GM12865 (cell line): ENCODE measurements at places on chromosomes 6 and 20.

DNA sequence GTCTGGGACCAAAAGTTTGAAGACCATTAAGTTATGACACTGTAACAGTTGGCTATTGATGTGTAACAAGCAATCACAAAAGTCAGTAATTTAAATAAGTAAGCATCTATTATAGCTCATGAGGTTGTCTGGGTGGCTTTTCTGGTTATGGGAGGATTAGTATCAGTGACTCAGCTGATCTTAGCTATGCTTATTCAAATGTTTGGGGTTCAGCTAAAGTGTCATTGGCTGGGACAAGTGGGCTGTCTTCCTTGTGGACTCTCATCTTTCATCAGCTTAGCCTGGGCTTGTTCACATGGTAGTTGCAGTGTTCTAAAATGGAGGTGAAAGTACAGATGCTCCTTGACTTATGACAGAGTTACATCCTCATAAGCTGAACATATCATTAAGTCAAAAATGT is 74.6 kb upstream of the LAMP5 start:
- no peak for DNase-seq

GRCh38 chr6:75791881-75792280 is 42.8 kb downstream of the MYO6 start:
- no peak for DNase-seq

GRCh38 chr20:32111753-32112152 is 2.2 kb downstream of the TM9SF4 start:
- no peak for DNase-seq

DNA sequence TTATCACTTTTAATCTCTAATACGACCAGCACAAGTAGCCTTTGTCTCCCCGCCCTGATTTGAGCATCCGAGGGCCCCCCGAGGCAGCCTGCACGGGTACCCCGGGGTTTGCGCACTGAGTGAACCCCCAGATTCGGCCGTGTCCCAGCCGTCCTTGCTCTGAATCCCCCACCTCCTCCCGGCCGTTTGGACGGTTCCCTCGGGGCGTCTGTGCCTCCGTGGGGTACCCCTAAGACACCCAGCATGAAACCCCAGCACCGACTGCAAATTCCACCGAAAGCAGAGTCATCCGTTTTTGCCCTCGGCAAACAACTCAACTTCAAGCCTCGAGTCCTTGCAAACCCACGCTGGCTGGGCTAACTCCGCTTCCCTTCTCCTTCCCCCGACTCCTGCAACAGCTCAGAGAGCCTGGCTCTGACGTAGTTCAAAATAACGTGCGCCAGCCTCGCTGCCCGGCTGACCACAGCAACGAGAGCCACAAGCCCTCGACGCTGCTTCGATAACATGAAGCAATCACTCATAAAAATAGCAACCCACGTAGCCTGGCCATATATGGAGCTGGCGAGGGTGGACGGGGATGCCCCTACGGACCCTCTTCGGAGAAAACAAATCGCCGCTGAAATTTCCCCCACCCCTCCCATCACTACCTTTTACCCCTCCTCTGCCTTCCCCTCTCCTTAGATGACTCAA is 764 bp upstream of the SNAP25 start:
- DNase-seq: no peak

DNA sequence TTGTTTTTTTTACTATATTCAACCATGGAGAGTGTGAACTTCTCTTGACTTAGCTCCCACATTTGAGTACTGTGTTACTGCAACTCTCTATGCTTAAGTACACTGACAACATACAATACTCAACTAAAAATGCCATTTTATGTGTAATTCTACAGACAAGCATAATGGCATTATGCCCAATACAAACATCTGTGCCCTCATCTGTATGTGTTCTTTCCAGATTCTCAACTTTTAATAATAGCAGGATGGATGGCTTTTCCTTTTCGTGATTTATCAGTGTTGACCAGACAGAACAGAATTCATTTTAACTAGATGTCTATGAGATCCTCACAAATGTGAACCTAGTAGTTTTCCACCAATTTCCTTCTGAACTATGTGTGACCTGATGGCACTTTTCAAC is 84.2 kb upstream of the MARCKS start:
- DNase-seq: no peak

- DNase-seq: peak; percentile 46
Measured at GRCh38 chr6:90458353-90459224, 128.3 kb downstream of the MAP3K7 start.

- DNase-seq: no peak
Measured at GRCh38 chr6:166050559-166050958, 117.1 kb downstream of the TBXT start.

GRCh38 chr20:4748847-4749246 is 27.1 kb downstream of the PRND start:
- DNase-seq: no peak
